Activated T-helper 2 cell treated with anti-CD3 and anti-CD28 coated beads, Interferon-gamma antibody, Interleukin-2, Interleukin-4, amounts not matched to agents 10 μg/mL and 5 μg/mL and 100 μg/mL, durations not matched to agents 14 hours and 24 hours and 36 hours (primary cell): ENCODE measurements at places on chromosomes 16 and 17.

- H3K27ac ChIP-seq: no peak overlapping the region
- peaks cover 57% of the 10 kb centered on the region for H3K27me3 ChIP-seq
- DNase-seq: no peak
- H3K4me3 ChIP-seq: no peak overlapping the region
- peaks cover 4% of the 10 kb centered on the region for H3K4me1 ChIP-seq
- no peaks in the 10 kb centered on the region for H3K36me3 ChIP-seq
Measured at GRCh38 chr17:29019475-29020181, 13.8 kb upstream of the SEZ6 start.

- H3K4me3 ChIP-seq: no peak overlapping the region
- no peak overlapping the region for H3K27ac ChIP-seq
- peaks cover under 1% of the 10 kb centered on the region for H3K27me3 ChIP-seq
- H3K36me3 ChIP-seq: peaks cover 88% of the 10 kb centered on the region
Measured at GRCh38 chr17:42704490-42704836, 22.1 kb downstream of the CNTNAP1 start.

DNA sequence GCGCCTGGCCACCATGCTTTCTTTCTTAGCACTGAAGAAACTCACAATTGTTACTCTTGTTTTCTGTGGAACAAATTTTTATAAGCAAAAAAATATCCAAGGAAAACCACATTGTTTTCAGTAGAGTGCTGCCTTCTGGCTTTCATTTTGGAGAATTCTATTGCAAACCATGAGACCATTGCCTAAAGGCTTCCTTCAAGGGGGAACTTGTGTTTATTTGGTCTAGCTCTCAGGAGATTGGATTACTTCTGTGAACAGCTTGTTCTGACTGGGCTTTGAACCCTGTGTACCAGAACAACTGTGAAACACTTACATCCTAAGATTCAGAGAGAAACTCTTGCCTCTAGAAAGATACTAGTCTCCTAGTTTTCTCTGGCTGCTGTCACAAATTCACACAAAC lies 32.1 kb downstream of the TOM1L1 start:
- H3K4me1 ChIP-seq: no peaks in the 10 kb centered on the region
- no peaks in the 10 kb centered on the region for H3K36me3 ChIP-seq
- no peak overlapping the region for H3K4me3 ChIP-seq
- H3K27ac ChIP-seq: no peak overlapping the region
- DNase-seq: no peak

DNA sequence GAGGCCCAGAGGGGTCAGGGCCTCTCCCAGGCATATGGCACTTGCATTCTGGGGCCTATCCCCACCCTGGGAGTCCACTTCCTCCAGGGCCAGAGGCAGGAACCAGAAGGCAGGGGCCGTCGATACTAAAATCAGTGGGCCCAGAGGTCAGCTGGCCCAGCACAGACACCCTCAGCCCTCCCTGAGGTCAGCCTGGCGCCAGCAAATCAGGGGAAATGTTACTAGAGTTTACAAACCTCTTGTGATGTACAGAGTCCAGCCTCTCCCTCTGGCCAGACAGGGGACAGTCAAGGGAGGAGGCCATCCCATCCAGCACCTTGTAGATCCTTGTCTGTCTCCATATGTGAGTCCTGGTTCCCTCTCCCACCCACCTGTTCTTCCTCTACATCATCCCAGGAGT lies 10.8 kb downstream of the CDH5 start:
- no peaks in the 10 kb centered on the region for H3K4me1 ChIP-seq
- no peaks in the 10 kb centered on the region for H3K27me3 ChIP-seq
- H3K4me3 ChIP-seq: no peak overlapping the region

DNA sequence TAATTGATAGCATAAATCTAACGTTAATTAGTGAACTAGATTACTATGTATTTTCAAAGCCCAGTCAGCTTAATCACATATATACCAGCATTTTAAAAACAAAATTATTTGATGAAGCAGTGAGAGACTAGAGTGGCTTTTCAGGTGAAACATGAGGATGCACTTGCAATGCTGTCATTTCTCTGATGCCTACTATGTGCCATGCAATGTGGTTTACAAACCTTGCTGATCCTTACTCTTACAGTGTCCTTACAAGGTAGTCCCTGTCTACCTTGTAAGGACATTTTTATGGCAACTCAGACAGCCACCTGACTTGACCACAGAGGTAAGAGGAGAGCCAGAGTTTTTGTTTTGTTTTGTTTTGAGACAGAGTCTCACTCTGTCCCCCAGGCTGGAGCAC lies 42.7 kb downstream of the CYB5B start:
- no peak for DNase-seq
- no peaks in the 10 kb centered on the region for H3K27me3 ChIP-seq
- H3K4me3 ChIP-seq: no peak overlapping the region
- peaks cover 46% of the 10 kb centered on the region for H3K36me3 ChIP-seq
- peaks cover 69% of the 10 kb centered on the region for H3K4me1 ChIP-seq

GRCh38 chr17:77210331-77210730 lies 69.6 kb downstream of the SEC14L1 start:
- no peak for DNase-seq

- peaks cover 16% of the 10 kb centered on the region for H3K27me3 ChIP-seq
- peak overlapping the region; percentile 59 for H3K27ac ChIP-seq
- no peaks in the 10 kb centered on the region for H3K36me3 ChIP-seq
- H3K4me1 ChIP-seq: peaks cover 22% of the 10 kb centered on the region
- no peak overlapping the region for H3K4me3 ChIP-seq
Measured at GRCh38 chr17:43578699-43579565, 32.8 kb upstream of the ETV4 start.

DNA sequence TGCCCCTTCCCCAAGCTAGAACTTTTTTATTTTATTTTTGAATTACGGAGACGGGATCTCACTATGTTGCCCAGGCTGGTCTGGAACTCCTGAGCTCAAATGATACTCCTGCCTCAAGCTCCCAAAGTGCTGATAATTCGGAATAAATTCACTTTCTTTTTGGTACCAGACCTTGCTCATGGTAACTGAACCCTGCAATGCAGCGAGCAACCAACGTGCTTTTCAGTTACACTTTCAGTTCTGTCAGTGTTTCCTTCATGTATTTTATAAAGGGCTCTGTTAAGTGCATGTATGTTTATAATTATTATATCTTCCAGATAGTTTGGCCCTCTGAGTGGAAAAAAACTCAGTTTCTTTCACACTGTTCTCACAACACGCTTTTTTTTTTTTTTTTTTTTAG lies 13.9 kb downstream of the C16orf96 start:
- H3K27ac ChIP-seq: no peak overlapping the region
- no peaks in the 10 kb centered on the region for H3K36me3 ChIP-seq
- peaks cover 6% of the 10 kb centered on the region for H3K4me1 ChIP-seq
- no peak for DNase-seq
- no peak overlapping the region for H3K4me3 ChIP-seq

DNA sequence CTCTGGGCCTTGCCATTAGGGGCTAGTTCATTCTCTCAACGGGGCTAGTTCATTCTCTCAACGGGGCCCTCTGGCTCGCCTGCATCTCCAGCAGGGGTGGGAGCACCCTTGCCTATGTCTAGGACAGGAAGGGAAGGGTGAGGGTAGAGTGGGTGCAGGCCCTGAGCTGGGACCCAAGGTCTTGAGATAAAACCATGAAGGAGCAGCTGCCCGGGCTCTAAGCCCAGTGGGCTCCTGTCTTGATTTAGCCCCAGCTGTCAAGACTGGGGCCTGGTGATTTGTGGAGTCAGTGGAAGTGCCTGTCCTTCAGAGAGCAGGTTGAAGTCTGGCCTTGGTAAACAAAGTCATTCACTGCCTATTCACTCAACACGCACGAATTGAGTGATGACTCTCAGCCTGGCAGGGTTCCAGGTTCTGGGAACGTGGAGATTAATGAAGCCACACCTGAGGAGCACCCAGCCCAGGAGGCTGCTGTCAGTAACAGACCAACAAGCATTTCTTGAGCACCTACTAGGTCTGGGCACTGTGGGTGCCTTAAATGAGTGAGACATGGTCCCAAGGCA lies 35.4 kb downstream of the WNT3 start:
- H3K36me3 ChIP-seq: no peaks in the 10 kb centered on the region
- H3K4me1 ChIP-seq: no peaks in the 10 kb centered on the region
- no peak overlapping the region for H3K27ac ChIP-seq
- DNase-seq: no peak
- no peak overlapping the region for H3K4me3 ChIP-seq

DNA sequence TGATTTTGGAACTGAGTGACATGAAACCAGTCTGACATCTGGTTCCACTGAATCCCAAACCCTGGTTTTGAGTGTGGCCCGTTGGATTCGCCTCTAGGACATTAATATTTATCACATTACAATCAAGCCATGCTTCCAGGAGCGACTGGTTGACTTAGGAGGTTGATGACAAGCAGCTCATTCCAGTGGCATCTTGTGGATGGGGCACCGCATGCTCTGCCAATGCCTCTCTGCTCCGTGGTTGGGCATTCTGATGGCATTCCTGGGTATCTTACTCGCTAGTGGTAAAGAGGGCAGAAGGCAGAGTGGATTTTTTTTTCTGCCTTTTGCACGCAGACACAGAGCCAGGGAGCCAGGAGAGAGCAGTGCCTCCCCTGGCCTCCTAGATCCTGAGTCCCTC lies 31.4 kb downstream of the CACNG4 start:
- H3K27ac ChIP-seq: no peak overlapping the region
- H3K36me3 ChIP-seq: no peaks in the 10 kb centered on the region
- no peaks in the 10 kb centered on the region for H3K27me3 ChIP-seq
- H3K4me1 ChIP-seq: no peaks in the 10 kb centered on the region
- H3K4me3 ChIP-seq: no peak overlapping the region

DNA sequence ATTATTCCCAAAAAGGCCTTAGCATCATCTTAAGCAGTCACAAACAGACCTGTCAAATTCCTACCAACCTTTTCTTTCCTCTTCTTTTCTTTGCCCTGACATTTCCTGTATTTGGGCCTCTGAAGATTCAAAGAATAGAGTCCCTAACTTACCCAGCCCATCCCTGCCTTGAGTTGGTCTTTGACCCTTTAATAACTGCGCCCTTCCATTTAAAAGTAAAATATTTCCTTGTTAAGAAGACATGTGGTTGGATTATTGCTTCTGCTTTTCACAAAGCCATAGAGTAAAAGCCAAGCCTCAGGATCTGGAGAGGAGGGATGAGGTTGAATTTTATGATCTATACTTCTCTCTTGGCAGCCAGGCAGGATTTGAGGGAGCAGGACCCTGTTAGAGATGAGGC lies 13.2 kb upstream of the CCL23 start:
- H3K27ac ChIP-seq: no peak overlapping the region
- no peaks in the 10 kb centered on the region for H3K4me1 ChIP-seq
- H3K36me3 ChIP-seq: no peaks in the 10 kb centered on the region
- peaks cover 49% of the 10 kb centered on the region for H3K27me3 ChIP-seq

- no peaks in the 10 kb centered on the region for H3K27me3 ChIP-seq
- no peak for DNase-seq
- H3K36me3 ChIP-seq: no peaks in the 10 kb centered on the region
- no peak overlapping the region for H3K4me3 ChIP-seq
- H3K4me1 ChIP-seq: no peaks in the 10 kb centered on the region
Measured at GRCh38 chr17:9456330-9456729, 119.3 kb downstream of the STX8 start.

- H3K27ac ChIP-seq: no peak overlapping the region
- DNase-seq: no peak
- H3K27me3 ChIP-seq: no peaks in the 10 kb centered on the region
- peaks cover 9% of the 10 kb centered on the region for H3K36me3 ChIP-seq
- no peak overlapping the region for H3K4me3 ChIP-seq
- no peaks in the 10 kb centered on the region for H3K4me1 ChIP-seq
Measured at GRCh38 chr17:29787995-29788394, 142.0 kb downstream of the SSH2 start.

DNA sequence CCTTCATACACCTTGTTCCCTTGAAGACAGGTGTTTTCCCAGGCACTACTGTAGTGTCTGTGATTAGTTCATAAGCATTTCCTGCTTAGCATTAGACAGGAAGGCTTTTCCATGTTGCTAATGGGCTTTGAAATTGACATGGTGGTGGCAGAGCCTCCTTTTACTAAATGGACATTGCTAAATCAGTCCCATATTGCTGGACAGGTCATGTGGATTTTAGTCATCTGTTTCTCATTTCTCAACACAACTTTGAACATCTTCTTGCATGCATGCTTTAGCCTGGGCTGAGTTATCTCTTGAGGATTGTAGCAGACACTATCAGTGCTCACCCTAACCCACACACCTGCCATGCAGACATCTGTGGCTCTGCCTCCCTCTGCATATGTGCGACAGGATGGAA lies 13.7 kb upstream of the BCO1 start:
- no peaks in the 10 kb centered on the region for H3K4me1 ChIP-seq
- H3K27ac ChIP-seq: no peak overlapping the region
- no peak for DNase-seq
- peaks cover 5% of the 10 kb centered on the region for H3K27me3 ChIP-seq

GRCh38 chr16:88685156-88686061 lies 898 bp downstream of the SNAI3 start:
- H3K27ac ChIP-seq: no peak overlapping the region
- peaks cover 28% of the 10 kb centered on the region for H3K4me1 ChIP-seq
- peaks cover 3% of the 10 kb centered on the region for H3K36me3 ChIP-seq
- DNase-seq: no peak
- H3K27me3 ChIP-seq: no peaks in the 10 kb centered on the region
- peak overlapping the region; percentile 74 for H3K4me3 ChIP-seq

GRCh38 chr16:90070440-90070839 lies 6.7 kb downstream of the PRDM7 start:
- H3K4me1 ChIP-seq: no peaks in the 10 kb centered on the region
- peaks cover 12% of the 10 kb centered on the region for H3K27me3 ChIP-seq
- DNase-seq: no peak
- no peak overlapping the region for H3K4me3 ChIP-seq

GRCh38 chr16:81365731-81366130 lies 51.0 kb downstream of the GAN start:
- DNase-seq: no peak
- H3K4me1 ChIP-seq: peaks cover 6% of the 10 kb centered on the region
- H3K36me3 ChIP-seq: peaks cover 41% of the 10 kb centered on the region
- no peak overlapping the region for H3K4me3 ChIP-seq
- no peaks in the 10 kb centered on the region for H3K27me3 ChIP-seq

DNA sequence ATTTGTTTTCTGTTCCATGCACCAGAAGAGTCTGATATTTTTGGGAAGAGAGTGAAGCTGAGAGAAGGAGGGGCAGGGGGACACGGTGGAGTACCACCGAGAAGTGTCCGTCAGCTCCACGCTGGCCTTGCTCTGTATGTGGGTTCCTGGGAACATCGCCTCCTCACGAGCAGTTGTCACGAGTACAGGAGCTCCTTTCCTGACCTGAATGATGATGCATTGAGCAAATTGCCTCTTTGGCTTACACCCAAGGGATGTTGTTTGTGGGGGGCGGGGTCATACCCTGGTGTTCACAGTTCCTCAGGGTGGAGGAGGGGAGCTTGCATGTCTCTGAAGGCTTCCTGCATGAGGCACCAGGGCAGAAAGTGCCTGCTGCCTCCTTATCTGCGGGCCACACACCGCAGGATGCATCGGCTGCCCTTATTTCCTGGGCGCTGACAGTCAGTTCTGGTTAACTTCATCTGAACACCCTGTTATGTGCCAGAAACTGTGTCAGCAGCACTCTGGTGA lies 36.2 kb downstream of the RGS9 start:
- H3K27me3 ChIP-seq: no peaks in the 10 kb centered on the region
- no peak overlapping the region for H3K4me3 ChIP-seq
- H3K27ac ChIP-seq: no peak overlapping the region
- peaks cover 50% of the 10 kb centered on the region for H3K36me3 ChIP-seq
